Naive thymus-derived CD4-positive, alpha-beta T cell (primary cell): ENCODE measurements at places on chromosomes 13 and 19. TPM values are rescaled to one million over a fixed set of nuclear protein-coding genes. Genes with fewer than 3 reads are reported as not detected.

DNA sequence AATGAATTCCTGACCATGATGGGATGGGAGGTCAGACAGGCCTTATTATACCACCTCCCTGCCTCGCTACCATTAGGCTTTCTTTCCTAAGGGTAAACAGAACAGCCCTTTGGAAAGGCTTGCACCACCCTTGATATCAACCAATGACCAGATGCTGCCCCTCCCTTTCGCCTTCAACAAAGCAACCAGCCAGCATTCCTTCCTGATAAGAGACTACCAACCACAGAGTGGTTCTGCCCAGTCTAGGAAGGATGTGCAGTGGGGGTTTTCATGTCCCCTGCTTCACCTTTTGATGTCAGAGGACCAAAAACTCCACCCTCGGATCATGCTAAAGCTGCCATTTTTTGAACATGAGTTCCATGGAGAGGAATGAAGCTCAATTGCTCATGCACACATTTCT lies 21.7 kb downstream of the TEX30 start:
- no peak overlapping the region for H3K27ac ChIP-seq
- H3K4me1 ChIP-seq, result no peaks in the 10 kb centered on the region
- DNase-seq, result no peak
- H3K27me3 ChIP-seq, result no peaks in the 10 kb centered on the region

- H3K36me3 ChIP-seq, result no peaks in the 10 kb centered on the region
- no peak overlapping the region for H3K4me3 ChIP-seq
- H3K27me3 ChIP-seq, result peaks cover 19% of the 10 kb centered on the region
- DNase-seq, result no peak
Observed at GRCh38 chr19:18232540-18233223, 6.4 kb upstream of the PDE4C start.

- H3K4me1 ChIP-seq, result no peaks in the 10 kb centered on the region
- H3K36me3 ChIP-seq, result no peaks in the 10 kb centered on the region
- no peaks in the 10 kb centered on the region for H3K27me3 ChIP-seq
- no peak overlapping the region for H3K4me3 ChIP-seq
Observed at GRCh38 chr13:65091031-65091430, 2139.1 kb downstream of the PCDH9 start.

The NAPSA gene
- total RNA-seq, result 0.72 TPM

- H3K27me3 ChIP-seq, result no peaks in the 10 kb centered on the region
- no peak overlapping the region for H3K4me3 ChIP-seq
- no peak overlapping the region for H3K27ac ChIP-seq
- no peak for DNase-seq
- no peaks in the 10 kb centered on the region for H3K36me3 ChIP-seq
Observed at GRCh38 chr13:50485979-50486935, 357.2 kb downstream of the DLEU7 start.

- no peak overlapping the region for H3K4me3 ChIP-seq
- H3K4me1 ChIP-seq, result peaks cover 7% of the 10 kb centered on the region
- H3K36me3 ChIP-seq, result peaks cover 86% of the 10 kb centered on the region
- no peaks in the 10 kb centered on the region for H3K27me3 ChIP-seq
Observed at GRCh38 chr19:18128044-18128443, 24.9 kb upstream of the PIK3R2 start.

The ZBTB7A gene
- 47.4 TPM for total RNA-seq

DNA sequence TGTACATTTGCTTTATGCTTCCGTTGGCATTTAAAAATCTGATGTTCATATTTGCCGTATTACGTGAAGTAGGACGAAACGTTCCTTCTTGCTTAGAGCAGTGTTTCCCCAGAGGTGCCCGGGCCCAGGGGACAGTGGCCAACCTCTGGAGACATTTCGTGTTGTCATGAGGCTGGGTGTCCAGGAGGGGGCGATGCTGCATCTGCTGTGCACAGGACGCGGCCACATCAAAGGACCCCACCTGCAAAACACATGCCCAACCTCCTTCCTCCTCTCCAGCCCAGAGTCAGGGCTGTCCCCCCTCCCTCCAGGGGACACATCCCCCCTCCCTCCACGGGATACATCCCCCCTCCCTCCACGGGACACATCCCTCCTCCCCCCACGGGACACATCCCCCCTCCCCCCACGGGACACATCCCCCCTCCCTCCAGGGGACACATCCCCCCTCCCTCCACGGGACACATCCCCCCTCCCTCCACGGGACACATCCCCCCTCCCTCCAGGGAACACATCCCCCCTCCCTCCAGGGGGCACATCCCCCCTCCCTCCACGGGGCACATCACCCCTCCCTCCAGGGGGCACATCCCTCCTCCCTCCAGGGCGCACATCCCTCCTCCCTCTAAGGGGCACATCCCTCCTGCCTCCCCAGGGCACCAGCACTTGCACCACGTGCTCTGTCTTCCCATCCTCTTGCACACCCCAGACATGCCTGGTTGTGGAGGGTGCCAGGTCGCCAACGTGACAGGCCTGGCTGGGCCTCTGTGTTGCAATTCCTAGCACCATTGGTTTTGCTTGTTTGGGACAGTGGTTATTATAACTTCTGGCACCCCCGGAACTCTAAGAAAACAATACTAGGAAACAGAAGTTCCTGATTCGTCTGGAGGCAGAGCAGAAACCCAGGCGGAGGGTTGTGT lies 46.7 kb downstream of the GAS6 start:
- DNase-seq, result peak; percentile 87
- H3K4me1 ChIP-seq, result peaks cover 10% of the 10 kb centered on the region
- H3K4me3 ChIP-seq, result no peak overlapping the region

DNA sequence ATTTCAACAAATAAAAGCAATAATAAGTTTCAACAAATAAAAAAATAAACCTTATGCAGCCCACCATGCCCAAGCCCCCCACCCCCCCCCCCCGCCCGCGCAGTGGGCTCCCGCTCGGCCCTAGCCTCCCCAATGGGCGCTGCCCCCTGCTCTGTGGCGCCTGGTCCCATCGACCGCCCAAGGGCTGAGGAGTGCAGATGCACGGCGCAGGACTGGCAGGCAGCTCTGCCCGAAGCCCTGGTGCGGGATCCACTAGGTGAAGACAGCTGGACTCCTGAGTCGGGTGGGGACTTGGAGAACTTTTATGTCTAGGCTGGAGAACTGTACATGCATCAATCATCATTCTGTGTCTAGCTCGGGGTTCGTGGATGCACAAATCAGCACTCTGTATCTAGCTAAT lies 779.6 kb downstream of the DACH1 start:
- H3K4me3 ChIP-seq, result no peak overlapping the region
- H3K27ac ChIP-seq, result no peak overlapping the region

GRCh38 chr13:94660695-94661326 lies 51.5 kb downstream of the SOX21 start:
- H3K4me3 ChIP-seq, result no peak overlapping the region
- H3K27me3 ChIP-seq, result no peaks in the 10 kb centered on the region
- no peak for DNase-seq
- no peaks in the 10 kb centered on the region for H3K36me3 ChIP-seq
- no peaks in the 10 kb centered on the region for H3K4me1 ChIP-seq

DNA sequence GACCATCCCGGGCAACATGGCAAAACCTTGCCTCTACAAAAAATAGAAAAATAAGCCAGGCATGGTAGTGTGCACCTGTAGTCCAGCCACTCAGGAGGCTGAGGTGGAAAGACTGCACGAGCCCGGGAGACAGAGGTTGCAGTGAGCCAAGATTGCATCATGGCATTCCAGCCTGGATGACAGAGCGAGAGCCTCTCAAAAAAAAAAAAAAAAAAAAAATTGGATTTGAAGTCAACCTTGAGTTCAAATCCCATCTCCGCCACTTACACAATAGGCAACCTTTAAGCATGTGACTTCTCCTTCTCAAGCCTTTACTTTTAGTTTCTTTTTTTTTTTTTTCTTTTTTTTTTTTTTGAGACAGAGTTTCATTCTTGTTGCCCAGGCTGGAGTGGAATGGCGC lies 12.0 kb downstream of the KASH5 start:
- no peaks in the 10 kb centered on the region for H3K36me3 ChIP-seq
- H3K27me3 ChIP-seq, result no peaks in the 10 kb centered on the region
- no peak for DNase-seq
- H3K4me1 ChIP-seq, result no peaks in the 10 kb centered on the region

GRCh38 chr13:113258321-113259054 lies 38.6 kb upstream of the LAMP1 start:
- no peak for DNase-seq
- H3K27me3 ChIP-seq, result no peaks in the 10 kb centered on the region
- H3K27ac ChIP-seq, result no peak overlapping the region
- H3K36me3 ChIP-seq, result peaks cover 76% of the 10 kb centered on the region
- no peaks in the 10 kb centered on the region for H3K4me1 ChIP-seq
- no peak overlapping the region for H3K4me3 ChIP-seq

GRCh38 chr13:46487748-46488147 lies 65.2 kb upstream of the LRCH1 start:
- no peak overlapping the region for H3K4me3 ChIP-seq
- no peaks in the 10 kb centered on the region for H3K27me3 ChIP-seq
- DNase-seq, result no peak
- H3K4me1 ChIP-seq, result no peaks in the 10 kb centered on the region

The CEACAM16 gene
- total RNA-seq, result not detected

- H3K4me3 ChIP-seq, result no peak overlapping the region
- no peak for DNase-seq
- no peaks in the 10 kb centered on the region for H3K4me1 ChIP-seq
- H3K36me3 ChIP-seq, result no peaks in the 10 kb centered on the region
- H3K27me3 ChIP-seq, result no peaks in the 10 kb centered on the region
Observed at GRCh38 chr13:113887700-113888201, 23.9 kb upstream of the GAS6 start.

GRCh38 chr13:90565985-90566713 lies 781.3 kb upstream of the MIR17HG start:
- DNase-seq, result no peak
- H3K4me1 ChIP-seq, result no peaks in the 10 kb centered on the region
- H3K27me3 ChIP-seq, result no peaks in the 10 kb centered on the region
- no peaks in the 10 kb centered on the region for H3K36me3 ChIP-seq

DNA sequence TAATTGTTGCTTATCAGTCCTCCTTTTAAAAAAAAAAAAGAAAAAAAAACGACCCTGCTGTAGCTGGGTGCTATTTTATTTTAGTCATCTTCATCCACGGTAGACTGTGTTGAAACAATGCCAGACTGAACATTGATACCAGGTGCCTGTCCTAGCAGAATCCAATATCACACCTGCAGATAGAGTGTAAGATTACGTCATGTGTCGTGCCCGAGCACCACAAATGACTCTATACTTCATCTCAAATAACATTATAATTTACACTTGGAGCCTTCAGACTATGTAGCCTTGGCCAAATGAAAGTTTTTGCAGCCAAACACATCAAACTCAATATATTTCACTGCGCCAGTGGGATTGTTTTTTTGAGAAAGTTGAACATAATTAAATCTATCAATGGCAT lies 410.6 kb downstream of the FGF9 start:
- no peak for DNase-seq
- H3K27ac ChIP-seq, result no peak overlapping the region
- no peaks in the 10 kb centered on the region for H3K27me3 ChIP-seq
- H3K4me1 ChIP-seq, result peaks cover 4% of the 10 kb centered on the region
